H7 (cell line): ENCODE measurements at places on chromosomes 3 and 15. TPM values are rescaled to one million over a fixed set of nuclear protein-coding genes. Genes with fewer than 3 reads are reported as not detected.

DNA sequence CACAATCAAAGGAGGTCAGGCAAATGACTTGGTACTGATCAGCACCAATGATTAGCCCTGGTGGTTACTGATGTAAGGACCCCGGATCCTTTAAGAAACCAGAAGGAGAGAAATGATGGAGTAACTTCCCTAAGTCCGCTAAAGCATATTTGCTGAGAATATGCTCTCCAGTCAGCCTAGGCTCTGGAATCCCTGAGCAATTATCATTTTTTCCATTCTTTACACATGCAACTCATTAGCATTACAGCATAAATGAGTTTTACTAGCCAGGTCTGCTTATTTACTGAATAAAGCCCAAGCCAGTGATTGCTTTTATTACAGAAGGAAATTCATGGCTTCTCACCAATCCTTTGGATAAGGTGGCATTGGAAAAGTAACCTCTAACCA lies 139.2 kb upstream of the WNT5A start:
- no peak for DNase-seq

GRCh38 chr15:69668963-69669362 lies 216.3 kb downstream of the RPLP1 start:
- DNase-seq = no peak

RASGRP1 gene
- total RNA-seq = 2.8 and 2.9 TPM in 2 replicates

CHRM5 gene
- total RNA-seq = not detected in 2 replicates

DNA sequence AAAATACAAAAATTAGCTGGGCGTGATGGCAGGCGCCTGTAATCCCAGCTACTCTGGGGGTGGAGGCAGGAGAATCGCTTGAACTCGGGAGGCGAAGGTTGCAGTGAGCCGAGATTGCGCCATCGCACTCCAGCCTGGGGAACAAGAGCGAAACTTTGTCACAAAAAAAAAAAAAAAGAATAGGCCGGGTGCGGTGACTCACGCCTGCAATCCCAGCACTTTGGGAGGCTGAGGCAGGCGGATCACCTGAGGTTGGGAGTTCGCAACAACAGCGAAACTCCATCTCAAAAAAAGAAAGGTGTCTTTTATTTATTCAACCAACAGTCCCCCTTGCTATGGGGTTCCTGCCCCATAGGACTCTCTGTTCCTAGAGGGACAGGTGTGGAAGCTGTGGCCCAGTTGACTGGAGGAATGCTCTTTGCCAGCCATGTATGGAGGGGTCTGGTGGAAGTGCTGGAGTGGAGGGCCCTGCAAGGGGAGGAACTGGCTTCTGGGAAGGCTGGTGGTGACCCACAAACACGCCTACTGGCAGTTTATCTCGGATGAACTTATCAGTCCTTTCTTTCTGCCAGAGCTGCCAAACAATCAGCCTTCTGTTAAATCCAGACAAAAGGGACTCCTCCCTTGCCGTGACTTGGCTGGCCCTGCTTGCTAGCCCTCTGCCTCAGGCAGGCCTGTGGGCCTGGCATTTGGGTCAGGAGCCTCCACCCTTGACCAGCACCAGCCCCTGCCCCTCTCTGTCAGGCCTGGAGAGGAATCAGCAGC lies 4.6 kb upstream of the DAG1 start:
- peak; percentile 35 for DNase-seq

CHCHD6 gene
- total RNA-seq = 19.5 and 40.2 TPM in 2 replicates

- DNase-seq = no peak
Measured at GRCh38 chr3:38605981-38606380, 43.5 kb downstream of the SCN5A start.

- no peak for DNase-seq
Measured at GRCh38 chr15:27134481-27134880, 163.5 kb downstream of the GABRG3 start.

DNA sequence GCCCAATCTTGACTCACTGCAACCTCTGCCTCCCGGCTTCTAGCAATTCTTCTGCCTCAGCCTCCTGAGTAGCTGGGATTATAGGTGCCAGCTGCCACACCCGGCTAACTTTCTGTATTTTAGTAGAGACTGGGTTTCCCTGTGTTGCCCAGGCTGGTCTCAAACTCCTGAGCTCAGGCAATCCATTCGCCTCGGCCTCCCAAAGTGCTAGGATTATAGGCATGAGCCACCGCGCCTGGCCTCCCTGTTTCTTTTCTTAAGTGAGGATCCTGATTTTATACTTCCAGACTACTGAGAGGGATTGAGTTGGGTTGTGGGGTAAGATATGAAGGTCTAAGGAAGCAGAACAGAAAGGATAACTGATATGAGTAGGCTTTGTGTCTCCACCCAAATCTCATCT lies 106.8 kb downstream of the CNTN3 start:
- no peak for DNase-seq

KCNMB3 gene
- 0.21 and 0.48 TPM in 2 replicates for total RNA-seq

SNRPN gene
- total RNA-seq = 1,084 and 1,150 TPM in 2 replicates

RPP25 gene
- total RNA-seq = 40.0 and 40.3 TPM in 2 replicates

MGLL gene
- 0.07 and 0.31 TPM in 2 replicates for total RNA-seq

DNA sequence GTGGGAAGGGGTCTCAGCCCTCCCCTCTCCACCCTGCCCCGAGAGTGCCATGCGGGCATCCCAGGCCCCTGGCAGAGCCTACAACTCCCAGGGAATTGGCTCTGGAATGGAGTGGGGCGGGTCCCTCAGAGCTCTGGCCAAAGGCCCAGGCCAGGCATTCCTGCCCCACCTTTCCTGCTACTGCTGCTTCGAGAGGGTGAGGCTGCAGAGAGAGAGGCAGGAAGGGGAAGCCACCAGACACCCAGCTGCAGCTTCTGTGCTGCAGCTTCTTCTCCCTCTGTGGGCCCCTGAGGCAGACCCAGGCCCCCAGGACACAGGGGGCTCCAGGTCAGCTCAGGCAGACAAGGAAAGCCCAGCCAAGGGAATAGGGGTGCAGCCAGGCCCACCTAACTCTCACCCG lies 2.7 kb downstream of the ALS2CL start:
- no peak for DNase-seq

DNA sequence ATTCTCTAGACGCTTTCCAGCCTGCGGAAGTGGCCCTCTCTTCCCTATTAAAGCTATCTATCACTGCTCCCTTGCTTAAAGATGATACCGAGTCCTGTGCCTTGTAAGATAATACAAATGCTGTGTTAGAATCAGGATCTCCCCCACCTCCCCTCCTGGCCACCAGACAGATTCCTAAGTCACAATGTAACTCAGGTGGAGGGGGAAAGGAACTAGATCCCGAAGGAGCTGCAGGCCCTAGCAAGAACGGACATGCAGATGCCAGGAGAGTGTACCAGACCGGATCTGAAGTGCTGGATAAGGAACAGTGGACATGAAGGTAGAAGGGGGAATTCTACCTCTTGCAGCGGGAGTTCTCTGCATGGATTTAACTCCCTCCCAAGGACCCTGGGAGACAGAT lies 230.7 kb upstream of the LYSMD4 start:
- peak; percentile 1 for DNase-seq

DNA sequence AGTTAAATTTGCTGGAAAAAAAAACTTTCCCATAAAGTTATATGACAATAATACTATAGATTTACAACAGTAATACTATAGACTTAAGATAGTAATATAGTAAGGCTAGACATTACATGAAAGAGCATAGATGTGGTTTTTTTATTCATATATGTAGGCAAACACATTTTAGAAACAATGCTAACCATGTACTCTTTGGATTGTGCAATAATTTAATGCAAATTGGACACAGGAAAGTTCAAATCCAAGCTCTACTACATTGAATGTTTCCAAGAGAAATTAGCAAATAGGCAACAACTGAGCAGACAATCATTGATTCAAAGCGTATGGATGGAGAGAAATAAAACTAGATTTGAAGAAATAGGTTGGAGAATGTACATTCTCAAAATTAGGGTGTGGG lies 469.2 kb downstream of the CNTN3 start:
- DNase-seq = no peak

DNA sequence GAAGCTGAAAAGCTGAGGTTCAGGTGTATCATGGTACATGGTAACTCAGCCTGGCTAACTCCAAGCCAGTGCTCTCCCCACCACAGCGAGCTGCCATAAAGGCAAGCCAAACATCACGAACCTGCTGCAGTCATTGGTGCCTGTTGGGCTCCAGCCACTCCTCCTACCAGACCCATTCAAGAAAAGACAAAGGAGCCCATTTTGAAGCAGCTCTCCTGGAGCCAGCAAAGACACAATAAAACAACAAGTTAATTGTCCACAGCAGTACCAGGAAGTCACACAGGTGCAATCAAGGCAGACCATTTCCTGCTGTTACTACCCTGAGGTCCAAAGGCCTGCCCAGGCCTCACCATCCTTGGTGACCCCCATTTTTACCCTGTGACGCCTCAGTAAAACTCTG lies 77.6 kb downstream of the DAPK2 start:
- DNase-seq = no peak

SCN11A gene
- 0.10 and 0.11 TPM in 2 replicates for total RNA-seq
